ENCODE measurements at places on chromosomes 6 and 20.

DNA sequence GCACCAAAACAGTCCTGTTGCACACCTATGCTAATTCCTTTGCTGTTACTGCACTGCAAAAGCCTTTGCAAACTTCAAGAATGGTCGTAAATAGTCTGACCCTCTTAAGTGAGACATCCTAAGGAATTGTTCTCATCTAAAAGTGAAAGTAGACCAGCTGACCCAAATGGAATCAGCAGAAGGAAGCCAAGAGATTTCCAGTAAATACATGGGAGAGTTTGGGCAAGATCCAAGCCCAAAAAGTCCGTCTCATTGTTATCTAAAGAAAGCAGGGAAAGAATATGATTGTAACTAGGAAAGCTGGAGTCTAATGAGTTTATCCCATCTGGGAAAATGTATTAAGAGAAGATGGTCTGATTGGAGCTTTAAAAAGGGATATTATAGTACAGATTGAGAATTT lies 43.0 kb upstream of the HIVEP1 start:
- no peak for DNase-seq

GRCh38 chr20:7463290-7463689 lies 477.0 kb downstream of the HAO1 start:
- DNase-seq = no peak

- DNase-seq = no peak
Observed at GRCh38 chr6:122026582-122027369, 372.7 kb upstream of the HSF2 start.

- DNase-seq = no peak
Observed at GRCh38 chr6:113147544-113147943, 709.6 kb upstream of the MARCKS start.

DNA sequence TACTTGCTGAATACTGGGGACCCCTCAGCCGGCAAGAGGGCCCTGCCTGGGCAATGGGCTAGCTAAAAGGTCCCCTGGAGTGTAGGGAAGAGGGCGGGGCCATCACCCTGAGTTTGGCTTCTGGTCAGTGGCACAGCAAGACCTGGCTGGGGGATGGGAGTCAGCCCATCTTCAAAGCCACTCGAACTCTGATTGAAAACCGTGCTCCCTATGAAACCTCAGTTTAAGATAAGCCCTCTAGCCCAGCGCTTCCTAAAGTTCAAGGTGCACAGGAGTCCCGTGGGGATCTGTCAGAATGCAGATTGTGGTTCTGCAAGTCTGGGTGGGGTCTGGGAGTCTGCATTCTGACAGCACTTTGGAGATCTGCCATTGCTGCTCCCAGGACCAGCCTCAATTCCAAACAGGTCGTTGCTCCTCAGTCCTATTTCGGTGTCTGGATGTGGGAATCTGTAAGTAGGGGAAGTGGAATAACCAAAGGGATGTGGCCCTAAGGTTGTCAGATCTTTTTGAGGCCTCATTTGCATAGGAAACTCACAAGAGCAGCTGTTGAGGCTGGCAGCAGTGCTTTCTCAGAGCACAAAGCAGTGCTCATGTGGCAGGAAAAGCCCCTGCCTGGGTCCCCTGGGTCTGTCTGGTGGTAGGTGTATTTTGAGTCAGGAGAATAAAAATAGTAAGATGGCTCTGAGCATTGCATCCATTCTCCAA lies 85.3 kb upstream of the SCP2D1 start:
- DNase-seq = no peak

- no peak for DNase-seq
Observed at GRCh38 chr6:137724495-137725211, 142.4 kb upstream of the TNFAIP3 start.

GRCh38 chr20:10971096-10971495 lies 297.3 kb upstream of the JAG1 start:
- no peak for DNase-seq

DNA sequence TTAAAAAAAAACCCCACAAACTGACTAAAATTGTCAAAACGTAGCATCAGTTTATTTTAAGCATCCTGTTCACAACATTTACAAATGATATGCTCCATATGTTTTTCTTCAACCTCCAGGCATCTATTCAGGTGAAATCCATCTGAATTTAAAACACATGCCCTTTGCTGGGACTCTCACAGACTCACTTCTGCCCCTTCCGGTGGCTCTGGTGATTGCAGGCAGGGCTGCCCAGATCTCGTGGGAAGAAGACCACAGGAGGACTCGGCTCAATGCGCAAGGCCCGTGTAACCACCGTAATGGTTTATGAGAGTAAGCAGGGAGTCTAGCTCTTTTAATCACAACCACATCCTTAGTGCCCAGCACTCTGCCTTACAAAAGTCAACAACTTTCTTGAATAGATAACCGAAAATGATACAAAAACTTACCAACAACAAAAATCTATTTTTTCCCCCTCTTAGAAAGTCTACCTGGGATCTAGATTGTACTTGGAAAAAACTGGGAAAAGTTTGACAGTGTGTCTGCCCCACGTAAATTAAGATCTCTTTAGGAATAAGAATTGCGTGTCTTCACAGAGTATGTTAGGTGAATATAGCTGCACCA lies 139.1 kb downstream of the KIF16B start:
- DNase-seq = peak; percentile 42

GRCh38 chr6:105326216-105326615 lies 76.7 kb downstream of the PREP start:
- peak; percentile 72 for DNase-seq

DNA sequence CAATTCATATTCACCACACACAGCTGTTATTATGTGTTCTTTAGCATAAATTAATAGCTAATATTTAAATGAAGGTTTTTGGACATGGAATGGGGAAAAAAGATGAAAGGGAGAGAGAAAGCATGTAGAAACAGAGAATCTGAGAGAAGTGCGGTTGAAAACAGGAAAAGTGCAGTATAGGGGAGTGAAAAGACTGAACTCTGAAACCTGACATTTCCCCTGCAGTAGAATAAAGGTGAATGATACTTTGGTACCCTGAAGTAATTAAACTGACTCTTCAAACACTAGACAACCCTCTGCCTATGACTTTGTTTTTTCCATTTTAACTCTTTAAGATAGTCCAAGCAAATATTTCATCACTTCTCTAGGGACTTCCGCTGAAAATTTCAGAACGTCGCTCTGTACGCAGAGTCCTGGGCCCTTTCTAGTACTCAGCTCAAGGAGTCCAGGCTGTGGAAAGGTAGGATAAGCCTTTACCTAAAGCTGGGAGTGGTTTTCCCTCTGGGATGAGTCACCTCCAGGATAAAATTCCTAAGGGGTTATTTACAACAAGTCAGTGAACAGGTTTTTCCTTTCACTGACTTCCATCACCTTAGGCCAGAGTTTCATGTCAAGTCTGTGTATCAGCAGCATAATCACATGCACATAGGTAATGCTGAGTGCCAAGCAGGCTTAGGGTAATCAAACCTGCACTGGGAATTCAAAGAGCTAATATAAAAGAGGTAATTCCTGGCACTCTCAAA lies 614.5 kb downstream of the PKHD1 start:
- DNase-seq = no peak

DNA sequence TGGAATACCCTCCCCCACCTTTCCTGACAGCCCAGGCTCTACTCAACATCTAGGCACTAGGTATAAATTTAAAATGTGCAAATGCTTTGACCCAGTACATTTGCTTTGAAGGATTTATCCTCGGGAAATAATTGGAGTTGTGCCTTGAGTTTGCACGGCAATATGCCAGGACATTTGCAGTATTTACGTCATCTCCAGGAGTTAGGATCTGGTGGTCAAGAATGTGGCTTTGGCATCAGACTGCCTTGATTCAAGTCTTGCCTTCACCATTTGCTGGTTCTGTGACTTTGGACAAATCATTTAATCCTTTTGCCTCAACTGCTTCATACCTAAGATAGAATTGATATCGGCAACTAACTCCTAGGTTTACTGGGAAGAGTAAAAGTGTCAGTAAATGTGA lies 169.6 kb downstream of the PLCB1 start:
- DNase-seq = no peak

GRCh38 chr20:49545572-49545971 lies 22.4 kb downstream of the PTGIS start:
- DNase-seq = no peak

DNA sequence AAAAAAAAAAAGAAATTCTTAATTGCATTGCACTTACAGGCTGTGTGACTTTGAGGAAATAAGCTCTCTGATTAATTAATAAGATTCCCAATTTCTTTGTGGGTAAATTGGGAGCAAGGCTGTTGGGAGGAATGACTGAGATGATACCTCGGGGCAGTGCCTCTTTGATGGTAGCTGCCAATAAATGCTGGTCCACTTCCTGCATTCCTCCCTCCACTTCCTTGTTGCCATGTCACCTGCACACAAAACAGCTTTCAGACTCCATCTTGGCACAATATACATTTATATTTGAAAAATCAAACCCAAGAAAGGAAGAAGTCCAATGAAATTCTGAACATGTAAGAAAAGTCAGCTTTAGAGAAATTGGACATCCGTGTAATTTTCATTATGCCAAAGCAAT lies 45.1 kb downstream of the MTHFD1L start:
- DNase-seq = no peak

- DNase-seq = no peak
Observed at GRCh38 chr6:128754658-128755256, 128.2 kb upstream of the LAMA2 start.

DNA sequence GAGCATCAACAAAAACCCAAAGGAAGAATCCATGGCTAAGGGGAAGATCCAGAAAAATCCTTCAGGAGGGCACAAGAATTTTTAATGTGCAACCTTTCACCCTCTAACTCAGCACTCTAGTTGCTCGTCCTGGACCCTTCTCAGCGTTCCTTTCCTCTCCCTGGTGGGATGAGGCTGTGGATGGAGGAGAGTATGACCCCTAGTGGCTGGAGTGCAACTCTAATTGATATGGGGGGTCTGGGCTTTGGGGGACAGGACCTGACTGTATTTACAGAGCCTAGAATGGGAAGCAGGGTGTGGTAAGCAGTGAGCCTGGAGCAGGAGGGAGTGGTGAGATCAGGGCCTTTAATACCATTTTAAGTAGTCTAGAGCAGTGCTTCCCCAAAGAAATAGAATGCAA lies 83.9 kb upstream of the CEP85L start:
- no peak for DNase-seq

GRCh38 chr20:24236963-24237362 lies 232.5 kb upstream of the SYNDIG1 start:
- DNase-seq = no peak

DNA sequence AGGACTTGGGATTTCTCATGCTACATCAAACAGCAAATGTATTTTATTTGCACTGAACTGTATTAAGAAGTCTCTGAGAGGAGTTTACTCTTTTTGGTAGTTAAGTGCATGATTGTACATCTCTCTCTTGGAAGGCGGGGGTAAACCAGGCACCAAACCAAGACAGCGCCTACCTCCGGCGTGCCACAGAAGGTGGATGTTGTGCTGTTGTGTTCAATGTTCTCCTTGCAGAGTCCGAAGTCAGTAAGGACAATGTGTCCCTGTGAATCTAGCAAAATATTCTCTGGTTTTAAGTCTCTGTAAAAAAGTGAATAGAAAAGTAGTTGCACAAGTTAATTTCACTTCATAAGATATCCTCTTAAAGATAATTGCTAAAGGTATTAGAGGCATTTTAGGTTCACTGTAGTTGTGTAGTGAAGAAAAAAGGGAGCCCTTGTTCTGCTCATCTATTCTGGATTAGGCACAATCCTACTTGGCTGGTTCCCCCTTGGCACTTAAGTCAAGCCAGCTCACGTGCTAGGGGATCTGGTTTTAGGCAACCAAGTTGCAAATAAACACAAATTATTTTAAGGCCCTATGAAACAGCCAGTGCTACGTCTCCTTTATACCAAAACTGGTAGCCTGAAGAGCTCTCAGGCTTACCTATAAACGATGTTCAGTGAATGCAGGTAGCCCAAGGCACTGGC lies 119.7 kb upstream of the SLC2A12 start:
- DNase-seq = no peak

DNA sequence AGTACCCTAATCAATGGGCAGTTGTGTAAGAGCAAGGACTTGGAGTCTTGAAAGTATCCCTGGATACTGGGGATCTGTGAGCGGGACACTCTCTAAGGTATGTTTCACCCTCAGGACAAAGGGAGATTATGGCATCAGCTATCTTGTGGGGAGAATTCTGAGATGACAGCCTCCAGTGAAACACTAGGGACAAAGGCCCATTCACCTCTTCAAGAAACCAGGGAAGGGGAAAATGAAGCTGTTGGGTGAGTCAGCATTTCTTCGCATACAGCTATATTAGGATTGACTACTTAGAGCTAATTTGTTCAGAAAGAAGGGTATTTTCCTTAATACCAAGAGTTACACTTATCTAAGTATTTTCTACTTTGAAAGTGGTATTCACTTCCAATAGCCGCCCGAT lies 35.9 kb downstream of the OPN5 start:
- peak; percentile 33 for DNase-seq

DNA sequence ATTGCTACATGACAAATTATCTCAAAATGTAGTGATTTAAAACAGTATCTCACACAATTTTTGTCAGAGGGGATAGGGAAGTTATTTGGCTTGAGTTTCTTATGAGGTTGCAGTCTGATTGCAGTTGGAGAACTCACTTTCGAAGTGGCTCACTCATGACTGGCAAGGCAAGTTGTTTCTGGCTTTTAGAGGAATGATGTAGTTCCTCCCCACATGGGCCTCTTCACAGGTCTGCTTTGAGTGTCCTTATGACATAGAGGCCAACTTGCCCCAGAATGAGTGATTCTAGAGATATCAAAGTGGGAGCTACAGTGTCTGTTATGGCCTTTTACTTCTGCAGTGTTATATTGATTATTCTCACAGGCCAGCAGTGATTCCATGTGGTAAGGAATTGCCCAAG lies 6.1 kb downstream of the DOP1A start:
- DNase-seq = no peak

- no peak for DNase-seq
Observed at GRCh38 chr20:33832103-33832804, 21.1 kb downstream of the CHMP4B start.

DNA sequence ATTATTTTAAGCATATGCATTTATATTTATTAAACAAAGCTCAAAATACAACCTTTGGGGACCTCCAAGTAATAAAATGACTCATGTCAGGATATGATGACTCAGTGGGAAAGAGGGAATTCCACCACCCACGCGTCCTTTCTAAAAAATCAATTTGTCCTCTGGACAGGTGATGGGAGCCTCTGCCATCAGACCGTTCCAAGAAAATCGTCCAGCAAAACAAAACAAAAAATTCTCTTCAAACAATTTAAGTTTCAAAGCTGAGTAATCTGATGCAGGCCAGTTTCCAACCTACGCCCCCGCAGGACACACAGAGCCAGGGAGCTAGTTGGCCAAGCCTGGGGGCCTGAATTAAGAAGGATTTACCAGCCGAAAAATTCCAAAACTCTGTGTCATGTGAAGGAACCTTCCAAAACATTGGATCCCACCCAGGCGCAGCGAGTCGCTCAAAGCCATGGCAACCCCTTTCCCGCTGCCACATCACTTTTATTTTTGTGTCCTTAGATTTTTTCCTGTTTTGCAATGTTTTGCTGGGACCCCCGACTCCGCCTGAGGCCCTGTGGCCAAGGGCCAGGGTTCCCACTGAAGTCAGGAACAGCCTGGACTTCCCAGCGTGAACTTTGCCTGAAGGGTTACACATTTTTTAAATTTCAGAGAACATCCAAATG lies 95.3 kb downstream of the NFATC2 start:
- DNase-seq = peak; percentile 92

- no peak for DNase-seq
Observed at GRCh38 chr6:50924758-50925157, 106.1 kb downstream of the TFAP2B start.

All from HT1080 (cell line).